ENCODE measurements at places on chromosomes 13 and 19.

DNA sequence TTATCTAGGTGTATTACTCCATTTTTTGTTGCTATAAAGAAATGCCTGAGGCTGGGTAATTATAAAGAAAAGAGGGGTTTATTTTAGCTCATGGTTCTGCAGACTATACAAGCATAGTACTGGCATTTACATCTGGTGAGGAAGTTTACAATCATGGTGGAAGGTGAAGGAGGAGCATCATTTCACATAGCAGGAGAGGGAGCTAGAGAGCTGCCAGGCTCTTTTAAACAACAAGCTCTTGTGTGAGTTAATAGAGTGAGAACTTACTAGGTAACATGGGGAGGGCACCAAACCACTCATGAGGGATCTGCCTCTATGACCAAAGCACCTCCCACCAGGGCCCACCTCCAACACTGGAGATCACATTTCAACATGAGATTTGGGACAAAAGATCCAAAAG, 221.7 kb upstream of the GPC6 start:
- DNase-seq, result no peak

DNA sequence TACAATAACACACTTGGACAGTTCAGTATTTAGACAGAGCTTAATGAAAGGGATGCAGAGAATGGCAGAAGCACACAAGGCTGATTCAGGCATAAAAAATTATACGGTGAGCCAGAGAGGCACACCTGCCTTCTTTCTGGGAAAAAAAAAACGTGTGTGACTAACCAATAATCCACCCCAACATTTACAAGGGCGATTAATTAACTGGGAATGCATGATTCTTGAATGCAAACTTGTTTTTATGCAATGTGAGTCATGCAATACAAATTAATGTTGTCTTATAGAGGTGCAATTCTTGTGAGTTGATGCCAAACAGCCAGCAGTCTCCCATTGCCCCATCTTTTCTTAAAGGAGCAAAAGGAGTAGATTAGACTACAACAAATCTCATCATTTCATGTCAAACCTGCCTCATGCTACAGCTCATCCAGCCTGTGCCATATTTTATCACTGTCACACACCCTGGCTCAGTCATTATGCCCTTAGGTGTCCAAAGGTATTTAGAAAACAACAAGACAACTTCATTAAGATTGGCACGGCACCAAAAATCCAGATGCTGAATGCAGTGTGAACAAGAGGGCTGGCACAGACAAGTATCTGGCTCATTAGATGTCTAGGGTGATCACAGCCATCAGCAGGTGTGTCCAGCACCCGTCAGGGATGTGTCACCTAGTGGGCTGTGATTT, 721.1 kb downstream of the EFNB2 start:
- no peak for DNase-seq

DNA sequence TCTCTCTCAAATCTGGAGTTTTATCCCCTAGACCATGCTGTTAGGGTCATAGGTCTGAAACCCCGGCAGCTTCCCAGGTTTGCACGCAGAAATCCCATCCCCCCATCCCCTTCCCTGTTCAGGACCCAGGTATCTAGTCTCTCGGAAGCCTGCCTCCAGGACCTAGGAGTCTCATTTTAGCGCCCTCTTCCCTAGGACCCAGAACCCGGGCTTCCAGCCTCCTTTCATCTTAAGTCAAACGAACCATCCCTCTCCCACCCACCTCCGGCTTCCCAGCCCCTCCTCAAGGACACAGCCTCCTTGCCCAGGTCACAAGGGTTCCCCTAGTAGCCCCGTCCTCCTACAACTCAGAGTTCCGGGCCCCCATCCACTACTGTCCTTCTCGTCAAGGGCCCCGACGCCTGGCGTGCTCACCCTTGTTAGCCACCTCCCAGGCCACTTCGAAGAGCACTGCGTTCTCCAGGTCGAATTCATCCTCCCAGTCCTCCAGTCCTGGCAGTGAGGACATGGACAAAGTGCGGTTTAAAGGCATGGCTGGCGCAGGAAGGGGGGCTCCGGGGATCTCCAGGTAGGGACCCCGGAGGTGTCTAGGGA, 431 bp downstream of the GYS1 start:
- peak; percentile 33 for DNase-seq

DNA sequence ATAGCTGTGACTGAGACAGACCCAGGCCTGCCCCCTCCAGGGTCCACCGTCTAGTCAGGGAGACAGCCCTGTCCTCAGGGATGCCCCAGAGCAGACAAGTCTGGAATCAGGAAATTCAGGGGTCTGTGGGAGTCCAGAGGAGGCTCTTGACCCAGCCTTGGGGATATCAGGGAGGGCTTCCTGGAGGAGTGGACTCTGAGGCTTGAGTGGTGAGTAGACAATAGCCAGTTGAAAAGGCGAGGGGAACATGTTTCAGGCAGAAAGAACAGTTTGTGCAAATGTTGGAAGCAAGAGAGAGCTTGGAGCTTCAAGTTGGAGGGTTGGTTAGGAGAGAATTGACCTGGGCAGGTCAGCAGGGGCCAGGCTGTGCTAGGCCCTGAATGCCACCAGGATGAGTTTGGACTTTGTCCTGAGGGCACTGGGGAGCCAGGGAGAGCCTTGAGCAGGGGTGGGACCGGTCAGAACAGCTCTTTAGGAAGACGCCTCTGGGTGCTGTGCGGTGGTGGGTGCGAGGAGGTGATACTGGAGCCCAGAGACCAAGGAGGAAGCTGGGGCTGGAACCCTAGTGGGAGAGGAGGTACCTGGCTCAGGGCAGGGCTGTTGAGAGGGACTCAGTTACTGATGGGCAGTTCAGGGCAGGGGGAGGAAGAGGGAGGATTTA, 2.7 kb downstream of the CCDC9 start:
- DNase-seq, result no peak

GRCh38 chr13:30871588-30872275, 34.3 kb upstream of the MEDAG start:
- no peak for DNase-seq

DNA sequence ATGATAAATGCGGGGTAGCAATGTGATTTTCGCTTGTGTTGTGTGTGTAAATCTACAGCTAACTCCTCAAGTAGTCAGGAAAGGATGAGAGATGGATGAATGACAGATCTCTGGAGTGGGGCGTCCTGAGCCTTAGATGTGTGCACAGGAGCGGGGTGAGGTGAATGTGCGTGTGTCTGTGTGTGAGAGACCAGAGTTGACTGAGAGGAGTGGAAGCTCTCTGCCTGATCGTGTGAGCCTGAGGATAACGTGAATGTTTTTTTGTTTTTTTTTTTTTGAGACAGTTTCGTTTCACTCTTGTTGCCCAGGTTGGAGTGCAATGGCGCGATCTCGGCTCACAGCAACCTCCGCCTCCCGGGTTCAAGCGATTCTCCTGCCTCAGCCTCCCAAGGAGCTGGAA, 805 bp downstream of the ZNF461 start:
- no peak for DNase-seq

DNA sequence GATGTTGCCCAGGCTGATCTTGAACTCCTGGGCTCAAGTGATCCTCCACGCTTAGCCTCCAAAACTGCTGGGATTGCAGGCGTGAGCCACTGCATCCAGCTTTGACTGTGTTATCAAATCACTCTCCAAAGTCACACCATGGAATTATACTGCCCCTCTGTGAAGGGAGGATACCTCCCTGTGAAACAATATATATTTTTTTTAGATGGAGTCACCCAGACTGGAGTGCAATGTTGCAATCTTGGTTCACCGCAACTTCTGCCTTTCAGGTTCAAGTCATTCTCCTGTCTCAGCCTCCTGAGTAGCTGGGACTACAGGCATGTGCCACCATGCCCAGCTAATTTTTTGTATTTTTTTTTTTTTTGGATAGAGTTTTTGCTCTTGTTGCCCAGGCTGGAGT, 7.7 kb downstream of the TYK2 start:
- no peak for DNase-seq

DNA sequence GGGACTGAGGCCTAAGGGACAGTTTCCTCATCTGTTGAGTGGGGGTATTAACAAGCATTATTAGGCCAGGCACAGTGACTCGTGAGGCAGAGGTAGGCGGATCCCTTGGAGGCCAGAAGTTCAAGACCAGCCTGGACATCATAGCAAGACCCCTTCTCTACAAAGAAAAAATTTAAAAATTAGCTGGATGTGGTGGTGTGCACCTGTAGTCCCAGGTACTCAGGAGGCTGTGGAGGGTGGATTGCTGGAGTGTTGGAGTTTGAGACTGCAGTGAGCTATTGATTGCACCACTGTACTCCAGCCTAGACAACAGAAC, 11.3 kb upstream of the FOSB start:
- no peak for DNase-seq

GRCh38 chr13:73664851-73665250, 469.4 kb downstream of the KLF12 start:
- no peak for DNase-seq

DNA sequence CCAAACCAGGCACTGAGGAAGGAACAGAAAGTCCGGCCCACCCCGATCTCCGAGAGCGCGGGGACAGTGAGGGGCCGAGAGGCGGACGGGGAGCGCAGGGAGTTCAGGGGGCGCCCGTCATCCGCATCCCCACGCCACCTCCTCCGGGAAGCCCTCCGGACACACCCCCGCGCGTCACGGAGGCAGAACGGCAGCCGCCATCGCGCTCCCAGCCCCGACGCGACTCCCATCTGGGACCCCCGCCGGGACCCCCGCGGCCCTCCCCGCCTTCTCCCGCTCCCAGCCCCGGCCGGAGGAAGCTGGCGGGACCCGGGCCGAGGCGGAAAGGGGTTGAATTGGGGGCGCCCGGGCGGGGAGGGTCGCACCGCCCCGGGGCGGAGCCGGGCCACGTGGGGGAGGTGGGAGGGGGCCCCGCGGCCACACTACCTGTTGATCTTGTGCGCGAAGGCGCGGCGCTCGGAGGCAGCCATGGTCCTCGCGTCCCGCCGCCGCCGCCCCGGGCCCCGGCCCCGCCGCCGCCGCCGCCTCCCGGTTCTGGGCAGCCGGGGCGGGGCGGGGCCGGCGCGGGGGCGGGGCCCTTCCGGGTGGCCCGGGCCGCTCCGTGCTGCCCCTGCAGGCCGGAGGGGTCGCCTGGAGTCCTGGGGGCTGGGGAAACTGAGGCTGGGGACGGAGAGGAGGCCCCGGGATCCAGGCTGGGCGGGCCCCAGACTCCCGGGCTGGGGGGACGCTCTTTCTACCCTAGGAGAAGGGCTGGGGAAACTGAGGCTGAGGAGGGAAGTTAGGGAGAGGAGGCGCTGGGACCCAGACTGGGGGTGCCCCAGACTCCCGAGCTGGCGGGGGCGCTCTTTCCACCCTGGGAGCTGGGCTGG, at the start of gene DOCK6:
TSS of gene DOCK6 (minus strand) at position 554 of the 869 bp plus-strand sequence. CDS start at position 470, 84 bp downstream.
- DNase-seq, result no peak

DNA sequence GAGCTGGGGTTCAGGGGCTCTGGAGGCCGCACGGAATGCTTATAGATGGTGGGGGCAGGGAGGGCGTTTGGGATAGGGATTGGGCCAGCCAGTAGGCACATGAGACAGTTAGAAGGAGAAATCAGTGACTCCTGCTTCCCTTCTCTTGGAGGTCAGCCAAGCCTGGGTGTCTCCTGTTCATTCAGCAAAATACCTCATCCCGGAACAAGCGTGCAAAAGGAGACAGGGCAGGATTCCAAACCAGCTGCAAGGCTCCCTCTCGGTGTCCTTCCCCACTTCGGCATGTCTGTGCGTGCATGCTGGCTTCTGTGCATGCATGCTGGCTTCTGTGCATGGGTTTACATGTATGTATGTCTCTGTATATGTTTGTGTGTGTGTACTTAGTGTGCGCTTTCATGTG, 37.3 kb upstream of the PEPD start:
- no peak for DNase-seq

GRCh38 chr13:66113882-66114526, 1116.1 kb downstream of the PCDH9 start:
- no peak for DNase-seq

- DNase-seq, result no peak
These were observed 1001.7 kb downstream of the PCDH17 start for GRCh38 chr13:58633226-58633625.

- no peak for DNase-seq
These were observed 10.7 kb upstream of the CACNG6 start for GRCh38 chr19:53980539-53981375.

DNA sequence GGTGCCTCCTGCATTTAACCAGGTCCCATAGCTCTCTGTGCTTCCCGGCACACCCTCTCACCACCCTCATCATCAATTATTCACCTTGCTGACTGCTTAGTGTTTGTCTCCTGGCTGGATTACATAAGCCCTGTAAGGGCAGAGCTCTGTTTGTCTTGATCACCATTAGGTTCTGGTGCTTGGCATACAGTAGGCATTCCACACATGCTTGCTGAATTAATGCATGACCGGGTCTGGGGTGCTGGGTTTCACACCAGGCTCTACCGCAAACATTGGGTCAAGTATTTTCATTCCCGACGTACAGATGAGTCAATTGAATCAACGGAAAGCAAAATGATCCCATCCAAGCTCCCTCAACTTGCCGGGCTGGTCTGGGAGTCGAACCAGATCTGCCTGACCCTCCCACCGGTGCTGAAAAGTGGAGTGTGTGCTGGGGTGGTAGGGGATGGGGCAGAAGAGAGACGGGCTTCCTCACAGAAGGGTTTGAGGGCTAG, 28.5 kb downstream of the VAV1 start:
- DNase-seq, result peak; percentile 16

DNA sequence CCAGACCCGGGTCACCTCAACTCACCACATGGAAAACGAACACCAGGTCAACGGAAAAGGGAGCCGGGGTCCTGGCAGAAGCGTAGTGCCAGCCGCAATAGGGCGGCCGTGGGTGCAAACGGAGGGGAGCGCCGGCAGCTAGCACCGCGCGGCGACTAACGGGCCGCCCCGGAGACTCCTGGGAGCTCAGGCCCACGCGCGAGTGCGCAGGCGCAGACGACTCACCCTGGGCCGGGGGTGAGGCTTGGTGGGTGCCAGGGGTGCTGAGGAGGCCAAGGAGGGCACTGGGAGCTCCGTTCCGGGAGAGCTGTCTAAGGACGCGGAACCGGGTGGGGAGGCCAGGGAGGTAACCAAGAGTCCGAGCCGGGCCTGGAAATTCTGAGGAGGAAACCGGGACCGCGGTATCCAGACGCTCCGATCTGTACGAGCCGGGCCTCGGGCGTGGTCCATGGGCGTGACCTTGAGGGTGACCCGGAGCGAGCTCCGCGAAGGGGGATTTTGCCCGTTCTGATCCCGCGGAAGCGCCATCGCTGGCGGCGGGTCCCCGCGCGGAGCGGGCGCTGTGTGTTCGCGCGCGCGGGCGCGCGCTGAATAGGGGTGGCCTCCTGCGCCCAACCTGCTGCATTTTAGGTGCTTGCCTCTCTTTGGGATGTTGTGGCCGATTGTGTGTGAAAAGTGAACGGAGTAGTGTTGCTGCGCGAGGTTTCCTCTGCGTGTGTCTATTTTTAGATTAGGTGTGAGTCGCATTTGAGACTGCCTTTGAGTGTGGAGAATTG, at the start of gene ZNF382:
TSS of gene ZNF382 (plus strand) at position 213 of the 776 bp plus-strand sequence. CDS start 4,602 bp downstream, outside the sequence.
- peak; percentile 88 for DNase-seq

DNA sequence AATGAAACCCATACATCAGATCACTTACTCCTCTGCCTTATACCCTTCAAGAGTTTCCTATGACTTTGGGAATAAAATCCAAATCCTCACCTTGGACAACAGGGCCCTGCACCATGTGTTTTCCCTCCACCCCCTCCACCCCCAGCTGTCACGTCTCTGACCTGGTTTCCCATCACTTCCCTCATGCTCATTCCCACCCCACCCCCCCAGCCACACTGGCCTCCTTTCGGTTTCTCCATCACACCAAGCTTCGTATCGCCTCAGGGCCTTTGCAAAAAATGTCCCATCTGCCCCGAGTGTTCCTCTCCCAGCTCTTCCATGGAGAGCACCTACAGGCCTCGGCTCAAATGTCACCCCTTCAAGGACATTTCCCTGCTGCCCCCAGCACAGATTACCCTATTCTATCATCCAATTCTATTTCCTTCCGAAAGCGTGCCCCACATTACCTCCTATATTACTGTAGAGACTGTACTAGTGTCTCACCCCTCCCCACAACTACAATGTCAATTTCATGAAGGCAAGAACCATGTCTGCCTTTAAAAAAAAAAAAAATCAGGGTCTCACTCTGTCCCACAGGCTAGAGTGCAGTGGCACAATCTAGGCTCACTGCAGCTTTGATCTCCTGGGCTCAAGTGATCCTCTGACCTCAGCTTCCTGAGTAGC, 16.8 kb upstream of the FFAR2 start:
- no peak for DNase-seq

Measured in activated CD4-positive, alpha-beta T cell treated with anti-CD3 and anti-CD28 coated beads, Interleukin-2, amount 10 ng/mL, durations not matched to agents 7 days and 5 days (primary cell).